ENCODE measurements at places on chromosomes 7 and 10. TPM values are rescaled to one million over a fixed set of nuclear protein-coding genes. Genes with fewer than 3 reads are reported as not detected.

DNA sequence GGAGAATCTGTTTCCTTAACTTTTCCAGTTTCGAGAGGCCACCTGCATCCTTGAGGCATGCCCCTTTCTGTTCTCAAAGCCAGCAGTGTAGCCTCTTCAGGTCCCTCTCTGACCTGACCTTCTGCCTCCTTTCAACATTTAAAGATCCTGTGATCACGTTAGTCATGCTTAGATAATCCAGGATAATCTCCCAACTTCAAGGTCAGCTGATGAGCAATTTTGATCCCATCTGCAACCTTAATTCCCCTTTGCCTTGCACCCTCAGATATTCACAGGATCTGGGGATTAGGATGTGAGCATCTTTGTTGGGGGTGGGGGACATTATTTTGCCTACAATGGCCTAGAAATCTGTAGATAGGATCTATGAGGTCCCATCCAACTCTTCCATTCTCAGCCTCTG is 8.0 kb downstream of the HKDC1 start:
- no peak overlapping the region for H3K4me3 ChIP-seq
- H3K4me1 ChIP-seq = peaks cover 39% of the 10 kb centered on the region
- no peak for DNase-seq
- H3K27me3 ChIP-seq = no peaks in the 10 kb centered on the region
- peak overlapping the region; percentile 76 for H3K27ac ChIP-seq

DNA sequence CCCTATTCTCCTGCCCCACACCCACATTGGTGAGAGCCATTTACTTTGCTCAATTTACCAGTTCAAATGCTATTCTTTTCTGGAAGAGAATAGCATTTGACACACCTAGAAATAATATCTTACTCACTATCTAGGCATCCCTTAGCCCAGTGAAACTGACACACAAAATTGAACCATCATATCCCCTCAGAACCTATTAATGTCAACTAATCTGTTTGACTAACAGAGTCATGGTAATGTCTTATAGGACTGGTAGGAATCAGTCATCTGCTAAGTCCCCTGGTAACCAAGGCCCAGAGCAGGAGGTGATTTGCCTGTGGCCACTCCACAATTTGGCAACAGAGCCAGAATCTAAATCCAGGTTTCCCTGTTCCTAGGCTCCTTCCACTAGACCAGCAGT is 63.3 kb downstream of the PPP1R3C start:
- H3K4me1 ChIP-seq = no peaks in the 10 kb centered on the region
- no peaks in the 10 kb centered on the region for H3K27me3 ChIP-seq
- H3K27ac ChIP-seq = no peak overlapping the region
- DNase-seq = no peak

- H3K36me3 ChIP-seq = no peaks in the 10 kb centered on the region
- no peak overlapping the region for H3K4me3 ChIP-seq
These were observed 35.8 kb upstream of the GRID1 start for GRCh38 chr10:86402283-86402941.

DNA sequence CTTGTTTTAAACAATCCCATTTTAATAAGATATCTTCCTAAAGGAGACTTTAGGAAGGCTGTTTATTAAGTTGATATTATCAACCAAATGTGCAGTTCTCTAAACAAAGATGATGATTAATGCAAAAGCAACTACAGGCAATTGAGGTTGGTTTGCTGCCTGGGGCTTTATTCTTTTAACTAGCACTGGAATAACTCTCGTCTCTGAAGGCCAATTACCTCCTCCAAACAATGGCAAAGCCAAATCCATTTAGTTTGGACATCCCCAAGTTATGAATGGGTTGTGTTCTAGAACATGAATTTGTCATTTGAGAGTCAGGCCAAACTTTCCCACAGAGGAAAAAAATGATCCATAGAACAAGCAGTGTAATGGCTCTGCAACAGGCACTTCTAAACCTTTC is 114.1 kb downstream of the SLC16A9 start:
- DNase-seq = no peak
- H3K27ac ChIP-seq = no peak overlapping the region
- no peak overlapping the region for H3K4me3 ChIP-seq
- H3K27me3 ChIP-seq = no peaks in the 10 kb centered on the region
- H3K36me3 ChIP-seq = no peaks in the 10 kb centered on the region
- H3K4me1 ChIP-seq = no peaks in the 10 kb centered on the region

DNA sequence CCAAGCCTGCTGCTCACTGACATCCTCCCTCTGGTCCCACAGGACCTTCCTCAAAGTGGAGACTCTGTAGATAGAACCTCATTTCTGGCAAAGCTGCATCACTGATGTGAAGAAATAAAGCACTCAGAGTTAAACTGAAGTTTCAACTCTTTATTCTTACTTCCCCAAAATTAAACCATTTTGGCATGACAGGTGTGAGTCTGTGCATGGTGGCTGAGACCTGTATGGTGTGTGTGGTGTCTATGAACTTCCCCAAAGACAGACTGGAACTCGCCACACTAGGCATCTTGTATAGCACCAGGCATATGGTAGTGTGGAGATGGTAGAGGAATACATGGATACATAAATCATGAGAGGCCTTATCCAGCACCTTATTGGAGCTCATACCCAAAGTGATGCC is 6.6 kb upstream of the WDFY4 start:
- H3K4me1 ChIP-seq = no peaks in the 10 kb centered on the region
- H3K36me3 ChIP-seq = no peaks in the 10 kb centered on the region
- H3K27ac ChIP-seq = no peak overlapping the region
- no peaks in the 10 kb centered on the region for H3K27me3 ChIP-seq

RNF148 gene
- 1.6 TPM for total RNA-seq

EPHA1 gene
- total RNA-seq = 28.4 TPM

CTAGE8 gene
- 6.4 TPM for total RNA-seq

DNA sequence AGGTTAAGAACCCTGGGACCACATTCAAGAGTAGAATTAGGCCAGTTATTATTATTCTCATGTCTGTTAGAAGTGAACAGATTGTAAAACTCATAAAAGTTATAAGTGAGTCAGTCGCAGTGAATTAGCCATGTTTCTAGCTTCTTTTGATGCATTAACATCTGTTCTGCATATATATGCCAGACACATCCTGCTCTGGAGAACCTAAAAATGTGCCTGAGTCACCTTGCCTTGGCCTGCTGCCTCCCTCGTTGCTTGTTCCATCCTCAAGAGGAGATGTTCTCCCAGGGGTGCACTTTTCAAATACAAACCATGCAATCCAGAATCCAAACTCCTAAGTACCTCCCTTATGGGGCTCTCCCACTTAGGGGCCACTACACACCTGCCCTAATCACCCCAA is 14.8 kb downstream of the TSPAN12 start:
- no peak overlapping the region for H3K4me3 ChIP-seq
- H3K36me3 ChIP-seq = no peaks in the 10 kb centered on the region
- H3K4me1 ChIP-seq = peaks cover 21% of the 10 kb centered on the region
- DNase-seq = no peak

DNA sequence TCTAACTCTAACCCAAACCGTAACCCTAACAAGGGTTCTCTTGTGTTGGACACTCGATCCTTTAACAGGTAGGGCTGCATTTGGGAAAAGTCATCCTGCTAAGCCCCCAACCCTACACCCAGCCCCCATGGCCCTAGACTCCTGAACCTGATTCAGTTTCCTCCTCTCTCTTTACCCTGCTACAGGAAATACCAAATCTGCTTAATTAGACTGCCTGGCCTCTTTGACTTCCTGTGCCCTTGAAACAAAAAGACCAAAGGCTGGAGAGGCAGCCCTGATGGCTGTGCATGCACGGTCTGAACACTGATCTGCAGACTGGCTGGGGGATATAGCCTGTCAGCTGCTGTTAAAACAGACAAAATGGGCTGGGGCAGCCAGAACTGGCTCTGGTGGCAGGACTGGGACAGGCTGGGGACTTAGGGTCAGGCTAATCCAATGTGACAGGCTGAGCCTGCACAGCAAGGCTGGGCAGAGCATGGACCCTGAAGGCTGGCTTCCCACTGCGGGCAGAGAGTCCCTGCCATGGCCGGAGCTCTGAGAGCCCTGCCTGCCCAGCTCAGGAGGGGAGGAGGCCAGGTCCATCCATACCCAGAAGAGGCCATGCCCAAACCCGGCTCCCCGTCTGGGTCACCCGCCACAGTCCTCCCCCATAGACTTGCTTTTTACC is 51.0 kb upstream of the MSMB start:
- H3K27ac ChIP-seq = no peak overlapping the region
- no peaks in the 10 kb centered on the region for H3K27me3 ChIP-seq
- peaks cover 4% of the 10 kb centered on the region for H3K4me1 ChIP-seq
- no peak overlapping the region for H3K4me3 ChIP-seq
- no peaks in the 10 kb centered on the region for H3K36me3 ChIP-seq

DNA sequence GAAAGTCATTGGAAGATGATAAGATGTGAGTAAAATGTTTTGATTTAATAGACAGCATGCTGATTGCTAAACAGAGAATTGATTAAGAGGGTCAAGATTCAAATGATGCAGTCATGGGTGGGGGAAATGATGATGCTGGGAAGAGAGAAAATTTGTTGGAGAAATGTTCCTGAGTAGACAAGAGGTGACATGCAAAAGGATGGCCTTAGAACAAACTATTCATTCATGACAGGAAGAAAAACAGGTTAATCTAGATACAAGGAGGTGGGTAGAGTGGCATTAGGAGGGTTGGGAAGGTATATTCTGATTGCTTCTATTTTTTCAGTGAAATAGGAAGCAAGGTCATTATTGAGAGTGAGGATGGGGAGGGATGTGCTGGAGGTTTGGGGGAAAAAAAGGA is 146.7 kb downstream of the SEM1 start:
- no peaks in the 10 kb centered on the region for H3K36me3 ChIP-seq
- no peaks in the 10 kb centered on the region for H3K4me1 ChIP-seq
- H3K4me3 ChIP-seq = no peak overlapping the region
- H3K27me3 ChIP-seq = no peaks in the 10 kb centered on the region

- H3K27ac ChIP-seq = peak overlapping the region; percentile 11
- no peaks in the 10 kb centered on the region for H3K27me3 ChIP-seq
- H3K4me1 ChIP-seq = no peaks in the 10 kb centered on the region
- no peaks in the 10 kb centered on the region for H3K36me3 ChIP-seq
These were observed 87.8 kb downstream of the CHRM2 start for GRCh38 chr7:136956232-136956631.

GRCh38 chr10:31808258-31809218 is 120.1 kb downstream of the ARHGAP12 start:
- H3K27ac ChIP-seq = peak overlapping the region; percentile 62
- no peak overlapping the region for H3K4me3 ChIP-seq
- no peaks in the 10 kb centered on the region for H3K36me3 ChIP-seq
- no peaks in the 10 kb centered on the region for H3K4me1 ChIP-seq
- peak; percentile 11 for DNase-seq

DNA sequence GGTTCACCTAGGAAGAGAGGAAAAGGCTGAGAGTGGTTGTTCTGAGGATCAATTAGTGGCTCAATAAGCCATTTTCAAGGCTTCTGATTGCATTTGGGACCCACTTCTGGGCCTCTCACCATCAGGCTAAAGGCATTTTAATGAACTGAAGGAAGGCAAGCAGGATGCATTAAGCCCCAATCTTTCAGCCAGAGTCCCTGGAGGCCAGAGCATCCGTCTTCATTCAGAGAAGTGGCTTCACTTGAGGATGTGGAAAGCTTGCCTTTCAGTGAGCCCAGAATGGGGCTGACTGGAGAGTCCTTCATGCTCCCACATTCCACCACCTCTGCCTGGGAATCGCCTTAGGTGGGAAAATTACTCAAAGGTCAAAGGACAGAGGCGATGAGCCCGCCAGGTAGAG is 41.8 kb downstream of the COL17A1 start:
- H3K4me1 ChIP-seq = no peaks in the 10 kb centered on the region
- H3K27ac ChIP-seq = no peak overlapping the region
- H3K36me3 ChIP-seq = no peaks in the 10 kb centered on the region

GRCh38 chr10:130016993-130017630 is 53.0 kb upstream of the EBF3 start:
- no peak overlapping the region for H3K4me3 ChIP-seq
- no peaks in the 10 kb centered on the region for H3K4me1 ChIP-seq
- H3K27me3 ChIP-seq = no peaks in the 10 kb centered on the region
- no peak for DNase-seq
- no peak overlapping the region for H3K27ac ChIP-seq
- no peaks in the 10 kb centered on the region for H3K36me3 ChIP-seq

DNA sequence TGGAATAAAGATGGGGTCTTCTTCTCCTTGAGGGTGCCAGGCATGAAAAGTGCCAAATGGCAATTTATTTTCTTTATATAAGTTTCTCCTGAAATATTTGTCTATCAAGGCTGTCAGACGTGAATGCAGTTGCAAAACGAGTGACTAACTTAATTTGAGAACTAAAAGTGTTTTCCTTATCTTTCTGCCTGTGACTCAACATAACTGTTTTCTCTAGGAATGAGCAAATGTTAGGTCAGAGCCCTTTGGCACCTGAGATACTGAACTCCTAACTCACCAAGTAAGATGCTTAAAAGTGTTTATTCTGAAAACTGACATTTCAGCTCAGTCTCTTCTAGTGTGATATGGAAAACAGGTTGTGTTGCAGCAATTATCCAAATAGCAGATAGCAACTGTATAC is 197.0 kb downstream of the STK31 start:
- no peak overlapping the region for H3K27ac ChIP-seq
- DNase-seq = no peak
- no peak overlapping the region for H3K4me3 ChIP-seq

- H3K27me3 ChIP-seq = no peaks in the 10 kb centered on the region
- H3K4me3 ChIP-seq = no peak overlapping the region
- DNase-seq = no peak
- no peaks in the 10 kb centered on the region for H3K36me3 ChIP-seq
These were observed 18.6 kb upstream of the YWHAG start for GRCh38 chr7:76377186-76377918.

CHST15 gene
- total RNA-seq = 10.0 TPM

- no peak for DNase-seq
- H3K27me3 ChIP-seq = no peaks in the 10 kb centered on the region
- H3K4me1 ChIP-seq = no peaks in the 10 kb centered on the region
- no peaks in the 10 kb centered on the region for H3K36me3 ChIP-seq
These were observed 691.3 kb downstream of the KCNMA1 start for GRCh38 chr10:76946270-76946669.

STARD3NL gene
- 36.5 TPM for total RNA-seq

- H3K36me3 ChIP-seq = no peaks in the 10 kb centered on the region
- peaks cover 6% of the 10 kb centered on the region for H3K4me1 ChIP-seq
- H3K27me3 ChIP-seq = peaks cover 48% of the 10 kb centered on the region
- no peak for DNase-seq
These were observed 2.7 kb upstream of the ST8SIA6 start for GRCh38 chr10:17457083-17457482.

DENND2A gene
- total RNA-seq = 5.1 TPM

DNA sequence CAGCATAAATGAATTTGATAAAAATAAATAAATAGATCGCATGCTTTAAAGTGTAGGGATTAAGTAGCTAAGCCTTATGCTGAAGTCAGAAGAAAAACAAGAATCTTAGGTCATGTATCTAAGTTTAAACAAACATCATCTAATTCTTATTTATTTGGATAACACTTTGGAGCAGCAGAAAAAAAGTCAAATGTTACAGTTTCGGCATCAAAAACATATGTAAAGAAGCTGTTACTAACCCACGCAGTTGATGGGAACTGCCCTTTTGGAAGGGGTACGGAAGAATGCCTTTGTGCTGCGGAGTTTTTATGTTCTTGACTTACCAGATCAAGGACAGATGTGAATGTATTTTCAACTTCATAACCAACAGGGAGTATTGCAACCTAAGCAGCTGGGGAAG is 37.3 kb upstream of the HABP2 start:
- no peak overlapping the region for H3K4me3 ChIP-seq
- no peaks in the 10 kb centered on the region for H3K4me1 ChIP-seq
- DNase-seq = no peak
- no peak overlapping the region for H3K27ac ChIP-seq
- no peaks in the 10 kb centered on the region for H3K27me3 ChIP-seq
